SK-N-MC (cell line): ENCODE measurements at places on chromosomes 6 and 20.

GRCh38 chr20:45945678-45946148, 11.2 kb downstream of the PCIF1 start:
- DNase-seq = no peak

- DNase-seq = no peak
Observed at GRCh38 chr6:70667711-70668498, at the start of gene SMAP1. SMAP1 (plus strand) TSS chr6:70667883; CDS start chr6:70668024, 141 bp downstream.

- DNase-seq = no peak
Observed at GRCh38 chr20:17621229-17621968, 51.5 kb downstream of the DSTN start.

DNA sequence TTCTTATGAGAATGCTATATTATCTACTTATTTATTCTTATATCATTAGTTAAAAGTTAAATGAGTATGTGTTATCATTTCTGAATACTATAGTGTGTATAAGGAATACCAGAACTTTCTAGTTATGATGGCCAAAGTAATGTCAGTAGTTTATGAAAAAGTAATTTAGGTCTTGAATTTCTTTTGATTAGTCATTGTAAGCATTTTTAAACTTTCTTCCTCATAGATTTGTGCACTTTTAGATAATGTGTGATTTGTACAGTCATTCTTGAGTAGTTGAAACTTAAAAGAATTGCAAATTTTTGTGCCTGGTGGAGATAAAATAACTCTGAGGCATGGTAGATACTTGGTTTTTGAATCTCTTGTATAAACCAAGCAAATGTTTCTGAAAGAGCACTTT, 311.3 kb downstream of the CDKAL1 start:
- no peak for DNase-seq

GRCh38 chr6:97947841-97948240, 664.8 kb upstream of the MMS22L start:
- DNase-seq = peak; percentile 22

DNA sequence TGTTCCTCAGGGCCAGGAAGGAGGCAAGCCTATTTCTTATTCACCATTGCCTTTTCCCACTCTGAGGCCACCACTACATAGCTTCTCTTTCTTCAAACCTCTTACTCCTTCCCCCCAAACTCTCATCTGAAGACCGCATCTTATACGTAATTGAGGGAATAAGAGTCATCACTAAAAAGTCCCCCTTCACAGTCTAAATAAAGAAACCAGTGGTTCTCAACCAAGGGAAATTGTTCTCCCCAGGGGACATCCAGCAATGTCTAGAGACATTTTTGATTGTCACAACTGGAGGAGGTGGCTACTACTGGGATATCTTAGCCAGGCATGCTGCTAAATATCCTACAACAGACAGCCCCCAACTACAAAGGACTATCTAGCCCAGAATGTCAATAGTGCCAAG, 327.6 kb upstream of the CNR1 start:
- no peak for DNase-seq

DNA sequence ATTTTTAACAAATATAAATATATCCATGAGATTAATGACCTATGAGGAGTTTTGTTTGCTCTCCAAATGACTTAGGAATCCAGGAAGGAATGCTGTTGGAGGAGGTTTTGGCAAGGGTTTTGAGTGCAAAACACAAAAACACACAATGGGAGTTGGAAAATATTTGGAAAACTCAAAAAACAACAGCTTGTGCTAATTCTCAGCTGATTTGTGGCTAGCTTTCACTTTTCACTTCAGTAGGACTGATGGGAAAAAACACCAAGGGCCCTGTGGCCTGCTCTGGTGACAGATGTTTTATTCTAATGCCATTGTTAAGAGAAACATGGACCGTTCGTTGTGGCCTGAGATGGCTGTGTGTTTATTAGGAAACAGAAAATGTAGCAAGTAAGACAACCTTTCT, 113.9 kb downstream of the ALDH8A1 start:
- no peak for DNase-seq

GRCh38 chr6:5813625-5814027, 193.1 kb downstream of the NRN1 start:
- DNase-seq = no peak

- DNase-seq = no peak
Observed at GRCh38 chr6:3748208-3749066, 3.1 kb downstream of the PXDC1 start.

GRCh38 chr6:169931261-169931660, 179.8 kb downstream of the ERMARD start:
- no peak for DNase-seq

- no peak for DNase-seq
Observed at GRCh38 chr20:11054266-11054993, 380.6 kb upstream of the JAG1 start.

DNA sequence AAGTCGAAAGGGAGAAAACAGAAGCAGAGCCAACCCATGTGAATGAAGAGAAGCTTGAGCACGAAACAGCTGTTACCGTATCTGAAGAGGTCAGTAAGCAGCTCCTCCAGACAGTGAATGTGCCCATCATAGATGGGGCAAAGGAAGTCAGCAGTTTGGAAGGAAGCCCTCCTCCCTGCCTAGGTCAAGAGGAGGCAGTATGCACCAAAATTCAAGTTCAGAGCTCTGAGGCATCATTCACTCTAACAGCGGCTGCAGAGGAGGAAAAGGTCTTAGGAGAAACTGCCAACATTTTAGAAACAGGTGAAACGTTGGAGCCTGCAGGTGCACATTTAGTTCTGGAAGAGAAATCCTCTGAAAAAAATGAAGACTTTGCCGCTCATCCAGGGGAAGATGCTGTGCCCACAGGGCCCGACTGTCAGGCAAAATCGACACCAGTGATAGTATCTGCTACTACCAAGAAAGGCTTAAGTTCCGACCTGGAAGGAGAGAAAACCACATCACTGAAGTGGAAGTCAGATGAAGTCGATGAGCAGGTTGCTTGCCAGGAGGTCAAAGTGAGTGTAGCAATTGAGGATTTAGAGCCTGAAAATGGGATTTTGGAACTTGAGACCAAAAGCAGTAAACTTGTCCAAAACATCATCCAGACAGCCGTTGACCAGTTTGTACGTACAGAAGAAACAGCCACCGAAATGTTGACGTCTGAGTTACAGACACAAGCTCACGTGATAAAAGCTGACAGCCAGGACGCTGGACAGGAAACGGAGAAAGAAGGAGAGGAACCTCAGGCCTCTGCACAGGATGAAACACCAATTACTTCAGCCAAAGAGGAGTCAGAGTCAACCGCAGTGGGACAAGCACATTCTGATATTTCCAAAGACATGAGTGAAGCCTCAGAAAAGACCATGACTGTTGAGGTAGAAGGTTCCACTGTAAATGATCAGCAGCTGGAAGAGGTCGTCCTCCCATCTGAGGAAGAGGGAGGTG, 38.7 kb downstream of the ZBTB2 start:
- no peak for DNase-seq

GRCh38 chr6:166595061-166595780, 8.7 kb upstream of the RAMACL start:
- no peak for DNase-seq
